ENCODE measurements at places on chromosomes 7 and 10. TPM values are rescaled to one million over a fixed set of nuclear protein-coding genes. Genes with fewer than 3 reads are reported as not detected.

The ANXA8L1 gene
- not detected for total RNA-seq

The CCDC136 gene
- 53.9 TPM for total RNA-seq

The DNAJC12 gene
- 15.7 TPM for total RNA-seq

The TAS2R4 gene
- 3.4 TPM for total RNA-seq

The PAPOLB gene
- total RNA-seq = 0.94 TPM

The COBL gene
- 4.6 TPM for total RNA-seq

The DLX6 gene
- total RNA-seq = not detected

DNA sequence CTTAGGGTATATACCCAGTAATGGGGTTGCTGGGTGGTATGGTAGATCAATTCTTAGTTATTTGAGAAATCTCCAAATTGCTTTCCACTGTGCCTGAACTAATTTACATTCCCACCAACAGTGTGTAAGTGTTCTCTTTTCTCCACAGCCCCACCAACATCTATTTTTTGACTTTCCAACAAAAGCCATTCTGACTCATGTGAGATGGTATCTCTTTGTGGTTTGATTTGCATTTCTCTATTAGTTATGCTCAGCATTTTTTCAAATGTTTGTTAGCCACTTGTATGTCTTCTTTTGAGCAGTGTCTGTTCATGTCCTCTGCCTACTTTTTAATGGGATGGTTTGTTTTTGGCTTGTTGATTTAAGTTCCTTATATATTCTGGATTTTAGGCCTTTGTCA lies 66.4 kb downstream of the MGAM2 start:
- H3K27ac ChIP-seq = no peak overlapping the region
- H3K27me3 ChIP-seq = no peaks in the 10 kb centered on the region
- DNase-seq = no peak
- H3K36me3 ChIP-seq = no peaks in the 10 kb centered on the region
- no peaks in the 10 kb centered on the region for H3K4me1 ChIP-seq

- no peak overlapping the region for H3K4me3 ChIP-seq
- no peaks in the 10 kb centered on the region for H3K36me3 ChIP-seq
- no peaks in the 10 kb centered on the region for H3K4me1 ChIP-seq
- no peak overlapping the region for H3K27ac ChIP-seq
- H3K27me3 ChIP-seq = no peaks in the 10 kb centered on the region
- no peak for DNase-seq
Observed at GRCh38 chr7:31249671-31250070, 90.9 kb downstream of the NEUROD6 start.

- H3K27ac ChIP-seq = peak overlapping the region; percentile 58
- H3K4me1 ChIP-seq = peaks cover 25% of the 10 kb centered on the region
Observed at GRCh38 chr10:11684717-11685645, 57.2 kb upstream of the ECHDC3 start.

DNA sequence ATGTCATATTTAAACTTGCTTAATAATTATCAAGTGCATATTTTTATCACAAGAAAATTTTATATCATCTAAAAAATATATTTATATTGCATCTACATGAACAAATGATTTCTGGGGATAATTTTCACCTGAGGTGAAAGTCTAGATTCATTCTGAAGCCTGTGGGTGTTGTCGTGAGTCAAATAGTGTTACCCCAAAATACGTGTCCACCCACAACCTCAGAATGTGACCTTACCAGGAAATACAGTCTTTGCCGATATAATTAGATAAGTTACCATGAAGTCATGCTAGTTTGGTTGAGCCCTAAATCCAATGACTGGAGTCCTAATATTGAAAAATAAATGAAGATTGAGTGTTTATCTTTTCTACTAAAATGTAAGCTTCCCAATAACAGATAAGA lies 203.0 kb upstream of the MDFIC start:
- no peak overlapping the region for H3K27ac ChIP-seq
- no peaks in the 10 kb centered on the region for H3K27me3 ChIP-seq
- no peak for DNase-seq
- H3K4me1 ChIP-seq = no peaks in the 10 kb centered on the region
- no peak overlapping the region for H3K4me3 ChIP-seq
- no peaks in the 10 kb centered on the region for H3K36me3 ChIP-seq

DNA sequence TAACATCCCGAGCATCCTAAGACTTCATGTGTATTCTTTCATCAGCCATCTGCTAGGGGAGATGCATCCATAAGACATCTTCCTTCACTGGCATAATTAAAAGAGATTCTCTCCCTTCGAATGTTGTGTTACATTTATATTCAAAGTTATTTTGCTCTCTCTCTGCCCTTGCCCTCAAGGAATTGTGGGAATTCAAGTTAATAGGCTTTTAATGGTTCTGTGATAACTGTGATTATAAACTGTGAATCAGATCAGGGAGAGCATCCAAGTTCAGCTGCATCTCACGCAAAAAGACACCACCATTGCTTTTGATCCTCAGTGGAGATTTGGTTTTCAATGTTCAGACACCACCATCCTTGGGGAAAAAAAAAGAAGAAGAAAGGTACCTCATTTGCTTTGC lies 9.2 kb upstream of the TEX36 start:
- no peak overlapping the region for H3K27ac ChIP-seq
- DNase-seq = peak; percentile 57
- no peaks in the 10 kb centered on the region for H3K36me3 ChIP-seq
- H3K4me3 ChIP-seq = no peak overlapping the region

GRCh38 chr7:75762350-75762917 lies 9.6 kb downstream of the CCL26 start:
- H3K4me3 ChIP-seq = no peak overlapping the region
- no peak overlapping the region for H3K27ac ChIP-seq
- no peak for DNase-seq
- H3K4me1 ChIP-seq = no peaks in the 10 kb centered on the region
- no peaks in the 10 kb centered on the region for H3K27me3 ChIP-seq
- no peaks in the 10 kb centered on the region for H3K36me3 ChIP-seq

- no peak for DNase-seq
- no peak overlapping the region for H3K27ac ChIP-seq
- H3K4me3 ChIP-seq = no peak overlapping the region
- peaks cover 3% of the 10 kb centered on the region for H3K4me1 ChIP-seq
- H3K36me3 ChIP-seq = no peaks in the 10 kb centered on the region
Observed at GRCh38 chr7:21044384-21044783, 257.7 kb upstream of the SP8 start.

GRCh38 chr10:52949899-52950298 lies 177.3 kb upstream of the MBL2 start:
- H3K27ac ChIP-seq = no peak overlapping the region
- DNase-seq = no peak
- H3K36me3 ChIP-seq = no peaks in the 10 kb centered on the region

- DNase-seq = no peak
- no peak overlapping the region for H3K27ac ChIP-seq
- H3K27me3 ChIP-seq = no peaks in the 10 kb centered on the region
- no peaks in the 10 kb centered on the region for H3K4me1 ChIP-seq
Observed at GRCh38 chr10:26197248-26197647, 19.3 kb upstream of the GAD2 start.

- no peak overlapping the region for H3K27ac ChIP-seq
- peak; percentile 81 for DNase-seq
- no peaks in the 10 kb centered on the region for H3K27me3 ChIP-seq
- H3K4me1 ChIP-seq = no peaks in the 10 kb centered on the region
- H3K36me3 ChIP-seq = no peaks in the 10 kb centered on the region
Observed at GRCh38 chr10:90983914-90984549, 63.1 kb upstream of the ANKRD1 start.

DNA sequence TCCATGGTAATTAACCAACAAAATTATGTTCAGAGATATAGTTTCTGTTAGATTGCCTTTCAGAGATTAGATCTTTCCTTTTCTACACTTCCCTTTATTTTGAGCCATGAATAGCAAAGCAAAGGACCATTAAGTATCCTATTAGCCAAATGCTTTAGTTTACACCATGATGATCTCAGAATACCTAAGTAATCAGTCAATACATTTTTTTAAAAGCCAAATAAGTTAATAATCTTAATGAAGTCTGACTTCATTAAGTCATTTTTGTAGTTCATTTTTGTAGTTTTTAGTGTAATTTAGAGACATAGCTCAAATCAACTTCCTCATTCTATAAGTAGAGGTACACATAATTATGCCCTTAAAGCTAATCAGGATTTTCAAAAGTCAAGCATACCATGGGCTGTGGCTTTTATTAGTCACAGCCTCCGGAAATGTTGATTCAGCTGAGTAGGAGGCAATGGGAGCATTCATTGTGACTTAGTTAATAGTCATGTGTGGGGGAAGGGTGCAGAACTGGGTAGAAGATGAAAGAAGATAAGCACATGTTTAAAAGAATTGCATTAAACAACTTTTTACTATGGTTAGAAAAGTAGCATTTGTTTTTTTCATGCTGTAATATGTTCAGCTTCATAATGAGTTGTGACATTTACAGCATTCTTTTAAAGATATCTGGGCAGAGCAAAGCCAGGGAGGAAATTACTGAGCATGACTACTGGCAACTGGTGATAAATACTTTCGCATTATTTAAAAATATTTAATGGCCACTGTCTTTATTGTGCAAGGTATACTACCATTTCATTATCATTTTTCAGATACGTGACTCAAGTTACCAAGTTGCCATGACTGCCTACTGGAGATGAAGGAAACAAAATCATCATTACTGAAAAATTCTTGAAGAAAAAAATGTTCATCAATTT lies 57.3 kb upstream of the CCDC71L start:
- no peak for DNase-seq
- H3K36me3 ChIP-seq = no peaks in the 10 kb centered on the region
- no peaks in the 10 kb centered on the region for H3K27me3 ChIP-seq
- no peak overlapping the region for H3K4me3 ChIP-seq
- H3K4me1 ChIP-seq = no peaks in the 10 kb centered on the region
- no peak overlapping the region for H3K27ac ChIP-seq

DNA sequence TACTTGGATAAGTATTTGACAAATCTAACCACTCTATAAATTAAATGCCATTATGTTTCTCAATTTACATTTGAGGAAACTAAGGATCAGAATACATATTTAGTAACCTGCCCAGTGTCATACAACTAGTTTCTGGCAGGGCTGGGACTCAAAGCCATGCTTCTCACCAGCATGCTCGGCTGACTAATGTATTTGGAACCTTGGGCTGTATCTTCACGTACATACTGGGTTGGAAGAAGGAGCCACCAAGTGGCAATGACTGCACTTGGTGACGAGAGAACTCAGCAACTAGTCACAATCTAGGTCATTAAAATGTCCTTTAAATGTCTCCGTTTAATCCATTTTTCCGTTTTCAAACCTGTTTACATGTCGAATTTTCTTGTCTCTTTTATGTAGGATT lies 42.9 kb downstream of the CHRM2 start:
- no peak for DNase-seq
- no peak overlapping the region for H3K4me3 ChIP-seq
- no peaks in the 10 kb centered on the region for H3K27me3 ChIP-seq
- no peak overlapping the region for H3K27ac ChIP-seq
- no peaks in the 10 kb centered on the region for H3K36me3 ChIP-seq

DNA sequence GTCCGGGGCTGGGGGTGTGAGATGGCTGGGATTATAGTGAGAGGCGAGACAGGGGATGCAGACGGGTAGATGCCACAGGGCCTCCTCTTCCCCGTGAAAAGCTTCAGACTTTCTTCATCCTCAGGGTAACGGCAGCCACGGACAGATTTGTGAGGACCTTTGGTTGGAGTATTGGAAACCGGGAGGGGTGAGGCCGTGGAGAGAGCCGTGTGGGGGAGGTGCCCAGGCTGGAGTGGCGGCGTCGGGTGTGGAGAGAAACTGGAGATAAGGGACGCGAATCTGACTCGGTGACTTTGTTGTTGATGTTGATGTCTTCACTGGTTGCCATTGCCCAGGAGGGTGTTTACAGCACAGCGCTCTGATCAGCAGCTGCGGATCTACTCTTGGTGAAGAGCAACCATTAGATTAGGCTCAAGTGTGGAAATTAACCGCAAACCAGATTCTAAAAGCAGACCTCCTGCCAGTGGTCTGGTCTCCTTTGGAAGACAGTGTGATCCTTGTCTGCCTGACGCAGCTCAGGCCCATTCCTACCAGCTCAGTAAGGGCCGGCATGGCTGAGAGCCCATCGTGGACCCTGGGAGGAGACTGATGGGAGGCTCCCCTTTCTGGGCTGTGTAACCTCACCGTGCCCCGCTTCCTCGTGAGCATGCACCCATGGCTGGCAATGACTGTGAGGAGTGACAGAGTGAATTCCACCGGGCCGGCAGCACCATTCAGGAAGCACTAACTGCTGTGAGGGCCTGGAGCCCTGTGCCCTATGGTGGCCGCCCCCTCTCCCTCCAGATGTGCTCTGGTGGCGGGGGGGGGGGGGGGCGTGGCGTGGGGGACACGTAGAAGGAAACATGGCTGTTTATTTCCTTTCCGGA lies 90.3 kb downstream of the INPP5A start:
- H3K4me1 ChIP-seq = peaks cover 62% of the 10 kb centered on the region
- no peaks in the 10 kb centered on the region for H3K27me3 ChIP-seq
- no peak for DNase-seq
- no peak overlapping the region for H3K4me3 ChIP-seq

GRCh38 chr10:51300617-51301304 lies 226.5 kb downstream of the PRKG1 start:
- peak; percentile 65 for DNase-seq
- no peaks in the 10 kb centered on the region for H3K36me3 ChIP-seq
- H3K4me3 ChIP-seq = no peak overlapping the region
- H3K27ac ChIP-seq = peak overlapping the region; percentile 8
- peaks cover 4% of the 10 kb centered on the region for H3K4me1 ChIP-seq
- no peaks in the 10 kb centered on the region for H3K27me3 ChIP-seq

GRCh38 chr10:48390933-48391845 lies 84.7 kb downstream of the MAPK8 start:
- no peak overlapping the region for H3K4me3 ChIP-seq
- H3K27me3 ChIP-seq = no peaks in the 10 kb centered on the region
- H3K36me3 ChIP-seq = no peaks in the 10 kb centered on the region
- H3K27ac ChIP-seq = no peak overlapping the region
- H3K4me1 ChIP-seq = no peaks in the 10 kb centered on the region
- no peak for DNase-seq

DNA sequence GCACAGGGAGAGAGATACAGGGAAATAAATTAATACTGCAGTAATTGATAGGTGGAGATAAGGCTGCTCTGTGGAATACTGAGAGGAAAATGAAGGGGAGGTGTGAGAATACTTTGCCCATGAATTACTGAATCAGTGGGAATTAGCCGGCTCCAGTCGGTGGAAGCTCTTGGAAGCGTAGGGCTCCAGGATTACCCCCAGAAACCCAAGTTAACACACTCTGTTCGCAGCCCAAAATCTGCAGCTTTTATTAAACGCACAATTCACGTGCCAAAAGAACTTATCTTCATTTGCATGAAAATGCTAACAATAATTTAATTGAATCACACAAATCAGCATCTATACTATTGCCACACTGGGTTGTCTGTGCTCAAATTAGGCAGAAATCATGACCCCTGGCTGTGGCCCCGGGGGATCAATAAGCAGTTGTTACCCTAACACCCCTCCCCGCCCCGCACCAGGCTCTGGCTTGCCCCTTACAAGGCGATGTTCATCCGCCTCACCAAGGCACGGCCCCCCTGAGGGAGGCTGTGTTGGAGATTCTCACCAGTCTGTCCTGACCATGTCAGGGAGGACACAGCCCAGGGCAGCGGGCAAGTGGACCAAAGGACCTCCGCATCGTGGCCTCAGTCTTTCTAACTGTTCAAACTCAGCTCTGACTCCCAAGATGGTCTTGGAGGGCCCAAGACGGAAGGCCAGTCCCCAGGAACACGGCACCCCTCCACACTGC lies 48.4 kb upstream of the MGMT start:
- no peak for DNase-seq
- H3K4me1 ChIP-seq = peaks cover 20% of the 10 kb centered on the region
- peaks cover 2% of the 10 kb centered on the region for H3K27me3 ChIP-seq
- H3K4me3 ChIP-seq = no peak overlapping the region
- no peaks in the 10 kb centered on the region for H3K36me3 ChIP-seq
- H3K27ac ChIP-seq = no peak overlapping the region

- DNase-seq = no peak
- H3K4me3 ChIP-seq = no peak overlapping the region
- no peaks in the 10 kb centered on the region for H3K36me3 ChIP-seq
- no peak overlapping the region for H3K27ac ChIP-seq
Observed at GRCh38 chr7:46463170-46463569, 542.1 kb upstream of the IGFBP3 start.

All from spinal cord (tissue), 10 donors.